ENCODE measurements at places on chromosomes 1 and 21.

DNA sequence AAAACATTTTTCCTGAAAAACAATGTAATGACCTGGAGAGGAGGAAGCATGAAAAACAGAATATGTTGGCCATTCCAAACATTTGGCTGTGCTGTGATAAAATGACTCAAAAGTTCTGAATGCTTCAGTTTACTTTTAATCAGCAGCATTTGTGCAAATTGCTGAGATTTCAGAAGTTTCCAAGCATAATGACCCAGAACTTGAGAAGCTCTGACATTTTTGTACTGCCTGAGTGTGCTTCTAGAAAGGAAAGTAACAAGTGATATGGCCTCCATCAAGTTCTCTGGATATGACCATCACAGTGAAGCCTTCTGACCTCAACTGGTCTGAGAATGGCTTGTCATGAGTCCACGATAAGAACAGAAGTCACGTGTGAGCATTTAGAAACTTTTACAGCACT, 283.4 kb upstream of the ZRANB2 start:
- no peak for DNase-seq

- DNase-seq: no peak
Observed at GRCh38 chr1:4825800-4826450, 171.5 kb downstream of the AJAP1 start.

- DNase-seq: no peak
Observed at GRCh38 chr1:23407016-23407630, 17.4 kb downstream of the TCEA3 start.

DNA sequence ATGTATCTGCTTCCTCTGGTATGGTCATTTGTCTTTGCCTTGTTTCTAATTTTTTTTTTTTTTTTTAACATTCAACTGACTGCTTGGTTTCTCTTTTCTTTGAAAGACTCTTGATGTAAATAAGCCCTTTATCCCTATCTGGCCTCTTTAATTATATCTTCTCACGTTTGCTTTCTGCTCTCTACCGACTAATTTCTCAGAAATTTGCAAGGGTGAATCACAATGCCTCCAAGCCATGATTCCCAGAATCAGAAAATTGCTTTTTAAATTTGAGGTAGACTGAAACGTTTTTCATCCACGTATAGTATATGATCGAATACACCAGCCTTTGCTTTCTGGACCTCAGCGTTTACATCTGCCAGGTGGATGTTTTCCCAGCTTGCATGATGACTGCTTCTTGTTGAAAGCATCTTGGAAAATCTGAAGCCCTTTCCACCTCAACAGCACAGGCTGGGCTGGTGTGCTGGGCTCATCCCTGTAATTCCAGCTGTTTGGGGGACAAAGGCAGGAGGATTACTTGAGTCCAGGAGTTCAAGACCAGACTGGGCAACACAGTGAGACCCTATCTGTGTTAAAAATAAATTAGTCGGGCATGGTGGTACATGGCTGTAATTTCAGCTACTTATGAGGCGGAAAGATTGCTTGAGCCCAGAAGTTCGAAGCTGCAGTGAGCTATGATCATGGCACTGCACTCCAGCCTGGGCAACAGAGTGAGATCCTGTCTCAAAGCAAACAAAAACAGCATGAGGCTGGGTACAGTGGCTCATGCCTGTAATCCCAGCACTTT, 35.0 kb upstream of the GPR137B start:
- no peak for DNase-seq

DNA sequence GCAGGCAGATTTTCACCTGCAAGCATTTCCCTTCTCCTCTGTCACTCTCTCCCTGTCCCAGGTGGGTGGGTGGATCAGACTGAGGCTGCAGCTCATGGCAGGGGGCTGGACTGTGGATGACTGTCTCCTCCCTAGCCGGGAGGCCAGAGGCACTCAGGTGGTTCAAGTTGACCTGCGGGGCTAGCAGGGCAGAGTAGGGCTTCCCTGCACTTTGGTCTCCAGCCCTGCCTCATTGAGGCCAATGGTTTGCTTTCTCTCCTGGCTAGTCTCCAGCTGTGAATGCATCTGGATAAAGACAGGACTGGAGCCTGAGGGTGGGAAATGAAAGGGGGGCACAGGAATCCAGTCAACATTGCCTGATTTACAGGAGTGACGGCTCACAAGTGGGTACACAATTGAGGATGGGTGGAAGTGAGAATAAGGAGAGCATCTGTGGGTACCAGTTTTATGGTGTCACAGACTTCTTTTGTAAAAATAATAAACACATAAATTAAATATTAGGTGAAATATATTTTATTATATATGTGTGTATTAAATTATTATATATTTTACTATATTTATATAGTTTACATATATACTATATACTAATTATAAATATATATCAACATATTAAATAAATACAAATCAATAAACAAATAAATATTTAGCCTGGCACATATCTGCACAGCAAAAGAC, 25.6 kb downstream of the RUNX1 start:
- DNase-seq: no peak

GRCh38 chr1:93031711-93032110, 47.4 kb upstream of the MTF2 start:
- DNase-seq: no peak

DNA sequence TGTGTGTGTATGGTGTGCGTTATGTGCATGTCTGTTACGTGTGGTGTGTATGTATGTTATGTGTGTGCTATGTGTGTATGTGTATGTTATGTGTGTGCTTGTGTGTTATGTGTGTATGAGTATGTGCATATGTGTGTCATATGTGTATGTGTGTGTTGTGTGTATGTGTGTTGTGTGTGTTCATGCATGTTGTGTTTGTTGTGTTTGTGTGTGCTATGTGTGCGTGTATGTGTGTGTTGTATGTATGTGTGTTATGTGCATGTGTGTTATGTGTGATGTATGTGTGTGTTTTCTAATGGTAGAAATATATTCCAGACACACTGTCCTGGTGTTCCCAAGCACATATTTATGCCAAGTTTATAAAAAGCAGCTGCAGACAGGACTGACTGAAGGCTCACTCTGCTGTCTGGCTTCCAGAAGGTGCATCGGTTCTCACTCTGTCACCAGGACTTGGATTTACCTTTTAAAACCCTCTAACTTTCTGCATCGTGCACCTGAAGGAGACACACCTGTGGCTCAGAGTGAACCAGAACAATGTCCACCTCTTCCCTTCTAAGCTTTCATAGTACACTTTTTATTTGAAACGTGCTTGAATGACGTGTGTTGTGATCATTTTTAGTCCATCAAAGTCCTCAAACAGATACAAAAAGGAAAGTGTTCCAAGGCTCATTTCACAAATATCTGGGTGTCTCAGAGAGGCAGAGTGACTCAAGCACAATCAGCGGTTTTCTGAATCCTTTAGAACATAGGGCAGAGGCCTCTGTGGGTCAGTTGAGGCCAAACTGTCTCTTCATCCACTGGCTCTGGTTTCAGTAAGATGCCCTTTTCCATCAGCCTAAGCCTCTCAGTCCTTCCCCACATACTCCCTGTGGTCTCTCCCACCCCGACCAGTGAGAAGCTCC, 49.9 kb downstream of the TOMM20 start:
- no peak for DNase-seq

DNA sequence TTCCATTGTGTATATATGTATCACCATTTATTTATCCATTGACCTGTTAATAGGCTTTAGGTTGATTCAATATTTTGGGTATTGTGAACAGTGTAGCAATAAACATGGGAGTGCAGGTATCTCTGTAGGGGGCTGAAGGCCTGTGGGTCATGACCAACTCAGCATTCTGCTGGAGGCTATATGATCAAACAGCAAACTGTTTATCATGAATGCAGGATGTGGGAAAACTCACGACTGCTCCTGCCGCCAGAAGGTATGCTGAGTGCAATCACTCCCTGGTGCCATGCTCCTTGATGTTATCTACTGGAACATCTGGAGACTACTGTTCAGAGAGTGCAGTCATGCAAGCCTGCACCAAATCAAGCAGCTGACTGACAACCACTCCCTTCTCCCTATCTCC, 275.2 kb downstream of the COL11A1 start:
- no peak for DNase-seq

- no peak for DNase-seq
Observed at GRCh38 chr21:35088319-35088771, 39.2 kb upstream of the RUNX1 start.

DNA sequence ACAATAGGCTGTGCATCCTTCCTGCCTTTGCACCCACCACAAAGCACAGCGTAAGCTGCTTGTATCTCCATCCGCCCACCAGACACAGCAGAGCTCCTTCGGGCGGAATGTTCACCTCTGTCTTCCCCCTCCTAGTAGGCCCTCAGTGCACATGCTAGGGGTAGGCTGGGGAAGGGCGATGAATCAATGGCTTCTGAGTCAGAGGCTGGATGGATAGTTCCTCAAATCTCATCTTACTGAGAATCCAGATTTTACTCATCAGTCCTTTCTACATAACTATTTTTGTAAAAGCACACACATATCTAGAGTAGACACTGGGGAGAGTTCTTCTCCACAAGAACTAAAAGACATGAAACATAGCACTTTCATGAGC, 73.8 kb downstream of the BCAR3 start:
- DNase-seq: no peak

- DNase-seq: peak; percentile 46
Observed at GRCh38 chr21:26489781-26490180, 83.3 kb downstream of the CYYR1 start.

DNA sequence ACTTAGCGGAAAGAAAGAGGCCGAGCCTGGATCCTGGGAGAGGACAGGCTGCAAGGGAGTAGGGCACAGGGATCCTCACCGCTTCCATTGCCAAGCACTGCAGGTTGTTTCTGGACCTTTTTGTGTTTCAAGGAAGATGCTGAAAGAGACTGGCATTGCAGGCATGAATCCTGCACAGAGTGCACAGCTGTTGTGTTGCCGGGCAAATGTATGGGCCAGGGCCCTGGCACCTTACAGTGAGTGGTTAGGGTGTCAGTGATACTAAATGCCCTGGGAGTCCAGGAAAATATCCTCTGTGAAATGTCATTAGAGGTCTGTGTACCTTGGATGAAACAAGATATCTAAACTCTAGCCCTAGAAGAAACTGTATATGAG, 145.5 kb upstream of the FGGY start:
- no peak for DNase-seq

GRCh38 chr1:20112279-20113000, 6.9 kb downstream of the PLA2G2D start:
- no peak for DNase-seq

- no peak for DNase-seq
Observed at GRCh38 chr1:2163205-2163604, 31.4 kb downstream of the FAAP20 start.

DNA sequence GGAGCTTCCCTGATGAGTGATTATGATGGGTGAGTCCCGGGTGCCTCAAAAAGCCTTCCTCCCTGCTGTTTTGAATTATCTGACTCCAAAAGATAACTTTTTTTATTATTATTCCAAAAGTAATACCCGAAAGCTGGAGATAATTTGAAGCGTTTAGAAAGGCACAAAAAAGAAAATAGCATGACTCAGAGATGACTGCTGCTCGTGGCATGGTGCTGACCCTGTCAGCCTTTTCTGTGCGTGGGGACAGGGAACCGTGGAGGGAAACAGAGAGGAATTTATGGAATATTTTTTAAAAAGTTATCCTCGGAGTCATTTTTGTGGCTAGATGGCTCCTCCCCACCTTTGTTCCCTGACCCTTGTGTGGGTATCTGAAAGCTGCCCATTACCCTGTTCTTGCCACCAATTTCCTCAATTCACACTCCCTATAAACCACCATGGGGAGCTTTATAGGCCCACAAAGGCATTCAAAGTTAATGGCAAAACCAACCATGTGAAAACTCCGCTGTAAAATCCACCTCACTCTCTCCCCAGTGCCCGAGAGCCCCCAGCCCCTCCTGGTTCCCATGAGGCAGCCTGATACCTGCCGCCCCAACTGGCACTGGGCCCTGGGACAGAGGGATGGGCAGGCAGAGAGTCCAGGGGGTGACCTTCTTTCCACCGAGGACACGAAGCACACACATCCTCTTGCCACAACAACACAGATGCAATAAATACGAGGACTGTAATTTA, 37.5 kb downstream of the IGSF21 start:
- no peak for DNase-seq

- peak; percentile 53 for DNase-seq
Observed at GRCh38 chr1:38029685-38030511, 16.7 kb downstream of the POU3F1 start.

- DNase-seq: no peak
Observed at GRCh38 chr1:244837597-244838258, 2.3 kb downstream of the COX20 start.

GRCh38 chr1:171279234-171279633, 30.9 kb downstream of the FMO1 start:
- no peak for DNase-seq

- DNase-seq: no peak
Observed at GRCh38 chr1:245332513-245332912, 177.7 kb downstream of the KIF26B start.

DNA sequence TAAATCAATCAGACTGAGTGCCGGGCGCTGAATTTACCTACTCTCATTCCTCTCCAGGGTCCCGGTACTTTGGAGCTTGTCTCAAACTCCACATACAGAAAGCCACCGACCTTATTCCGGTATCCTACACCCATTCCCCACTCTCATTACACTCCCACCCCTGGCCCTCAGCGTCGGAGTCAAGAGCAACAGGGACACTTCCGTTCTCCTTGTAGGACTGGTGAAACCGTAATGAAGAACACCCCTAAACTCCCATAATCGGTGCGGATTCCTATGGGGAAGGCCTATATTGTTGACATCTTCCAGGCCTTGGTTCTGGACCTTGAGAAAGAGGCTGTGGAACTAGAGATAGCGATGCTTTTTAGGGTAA, 798 bp downstream of the ZBED6 start:
- peak; percentile 63 for DNase-seq

DNA sequence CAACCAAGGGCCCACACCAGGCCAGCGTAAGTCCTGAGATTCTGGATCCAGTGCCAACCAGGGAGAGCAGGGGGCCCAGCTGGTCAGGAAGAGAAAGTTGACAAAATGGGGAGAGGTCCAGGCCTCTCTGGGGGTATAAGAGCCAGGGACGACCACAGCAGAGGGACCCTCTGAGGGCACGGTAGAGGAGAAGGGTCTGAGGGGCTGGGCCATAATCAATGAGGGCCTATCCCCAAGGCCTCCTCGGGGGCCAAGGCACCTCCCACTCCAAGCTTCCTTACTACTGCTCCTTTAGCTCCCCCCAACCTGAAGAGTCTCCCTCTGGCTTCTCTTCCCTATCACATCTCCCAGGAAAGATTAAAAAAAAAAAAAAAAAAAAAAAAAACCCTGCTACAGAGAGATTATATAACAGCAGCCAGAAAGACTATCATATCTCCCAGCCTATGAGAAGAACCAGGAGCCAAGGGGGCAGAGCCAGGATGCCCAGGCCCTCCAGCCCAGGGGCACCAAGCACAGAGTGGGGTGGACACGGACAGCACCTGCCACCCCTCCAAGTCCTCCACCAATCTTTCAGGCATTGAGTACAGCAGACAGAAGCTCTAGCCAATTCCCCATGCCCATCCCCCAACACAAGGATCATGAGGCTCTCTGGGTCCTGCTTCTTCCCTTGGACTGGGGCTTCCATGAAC, 2.7 kb downstream of the MEF2D start:
- peak; percentile 43 for DNase-seq

GRCh38 chr1:116956378-116956777, 45.2 kb upstream of the CD101 start:
- no peak for DNase-seq

- DNase-seq: peak; percentile 68
Observed at GRCh38 chr1:93552741-93553455, 105.0 kb downstream of the FNBP1L start.
